ENCODE measurements at places on chromosomes 5 and 9. TPM values are rescaled to one million over a fixed set of nuclear protein-coding genes. Genes with fewer than 3 reads are reported as not detected.

GRCh38 chr5:159507055-159507454 lies 176.8 kb upstream of the IL12B start:
- no peaks in the 10 kb centered on the region for H3K36me3 ChIP-seq
- no peak for DNase-seq
- no peaks in the 10 kb centered on the region for H3K4me1 ChIP-seq
- H3K27me3 ChIP-seq: no peaks in the 10 kb centered on the region

GRCh38 chr5:45171563-45171962 lies 362.8 kb downstream of the MRPS30 start:
- no peak overlapping the region for H3K4me3 ChIP-seq
- H3K27ac ChIP-seq: no peak overlapping the region
- DNase-seq: no peak

DNA sequence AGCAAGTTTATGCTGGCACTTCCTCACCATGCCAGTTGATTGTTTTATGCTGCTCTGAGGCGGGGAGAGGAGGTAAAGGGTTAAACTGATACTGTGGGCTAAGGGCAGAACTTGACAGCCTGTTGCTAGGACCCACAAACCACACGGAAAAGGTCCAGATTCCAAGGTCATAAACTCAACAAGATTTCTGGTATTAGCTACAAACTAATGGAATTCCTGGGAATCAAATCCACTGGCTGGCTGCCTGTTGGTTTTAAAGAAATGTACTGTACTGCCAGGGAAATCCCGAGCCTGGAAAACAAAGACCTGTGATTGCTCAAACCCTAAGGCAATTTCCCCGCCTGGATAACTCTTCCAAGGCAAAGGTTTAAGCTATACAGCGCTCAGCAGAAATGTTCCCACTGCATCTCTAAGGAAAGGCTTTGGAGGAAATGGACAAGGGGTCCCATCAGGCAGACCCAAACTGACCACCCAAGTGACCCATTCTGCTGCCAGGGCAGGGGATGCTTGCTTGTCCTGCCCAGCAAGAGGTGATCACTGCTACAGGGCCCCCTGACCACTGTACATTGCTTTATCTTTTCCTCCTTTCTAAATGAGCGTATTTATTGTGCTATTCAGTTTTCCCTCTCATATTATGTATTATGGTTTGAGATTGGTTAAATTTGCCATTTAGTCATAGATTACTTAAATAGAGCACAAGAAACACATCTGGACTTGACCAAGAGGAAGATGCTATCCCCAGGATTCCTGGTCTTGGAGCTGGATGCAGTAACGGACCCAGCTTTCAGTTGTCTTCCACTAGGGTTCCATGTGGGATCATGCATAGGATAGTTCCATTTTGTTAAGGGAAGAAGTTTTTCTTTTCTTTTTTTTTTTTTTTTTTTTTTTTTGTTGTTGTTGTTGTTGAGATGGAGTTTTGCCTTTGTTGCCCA lies 124.3 kb downstream of the SUSD1 start:
- no peak overlapping the region for H3K27ac ChIP-seq
- H3K4me3 ChIP-seq: no peak overlapping the region
- peaks cover 14% of the 10 kb centered on the region for H3K36me3 ChIP-seq
- DNase-seq: no peak
- H3K27me3 ChIP-seq: no peaks in the 10 kb centered on the region
- H3K4me1 ChIP-seq: peaks cover 8% of the 10 kb centered on the region

GRCh38 chr5:98248949-98249348 lies 524.5 kb upstream of the RGMB start:
- no peaks in the 10 kb centered on the region for H3K4me1 ChIP-seq
- H3K27ac ChIP-seq: no peak overlapping the region
- no peak for DNase-seq

GRCh38 chr5:6752236-6752635 lies 39.0 kb downstream of the TENT4A start:
- no peak for DNase-seq
- no peak overlapping the region for H3K4me3 ChIP-seq

DNA sequence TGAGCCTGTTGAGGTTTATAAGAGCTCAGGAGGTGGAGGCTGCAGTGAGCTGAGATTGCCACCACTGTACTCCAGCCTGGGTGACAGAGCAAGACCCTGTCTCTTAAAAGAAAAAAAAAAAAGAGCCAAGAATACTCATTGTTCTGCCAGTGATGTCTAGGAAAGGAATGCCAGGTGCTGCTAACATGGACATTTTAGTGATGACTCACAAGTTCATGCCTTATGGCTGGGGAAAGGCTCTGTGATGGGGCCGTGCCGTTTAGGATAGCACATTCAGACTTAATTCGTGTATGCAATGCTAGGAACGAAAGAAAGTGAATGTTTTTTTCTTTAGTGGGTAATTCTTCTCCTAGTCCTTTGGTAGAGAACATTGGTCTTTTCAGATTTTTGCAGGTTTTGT lies 134.2 kb downstream of the ARHGAP26 start:
- no peak overlapping the region for H3K27ac ChIP-seq
- H3K27me3 ChIP-seq: no peaks in the 10 kb centered on the region
- no peak overlapping the region for H3K4me3 ChIP-seq
- DNase-seq: no peak
- no peaks in the 10 kb centered on the region for H3K4me1 ChIP-seq

- H3K4me3 ChIP-seq: no peak overlapping the region
- no peak overlapping the region for H3K27ac ChIP-seq
- no peaks in the 10 kb centered on the region for H3K4me1 ChIP-seq
- peaks cover 38% of the 10 kb centered on the region for H3K36me3 ChIP-seq
Measured at GRCh38 chr9:5073701-5074100, 88.6 kb downstream of the JAK2 start.

GRCh38 chr5:95533761-95534160 lies 21.0 kb downstream of the SKIC3 start:
- peaks cover 16% of the 10 kb centered on the region for H3K4me1 ChIP-seq
- DNase-seq: no peak
- H3K4me3 ChIP-seq: no peak overlapping the region

- H3K27me3 ChIP-seq: peaks cover 16% of the 10 kb centered on the region
- H3K4me3 ChIP-seq: no peak overlapping the region
- no peaks in the 10 kb centered on the region for H3K36me3 ChIP-seq
- no peaks in the 10 kb centered on the region for H3K4me1 ChIP-seq
- no peak overlapping the region for H3K27ac ChIP-seq
- no peak for DNase-seq
Measured at GRCh38 chr9:134851020-134851419, 29.6 kb upstream of the FCN2 start.

GRCh38 chr5:116880150-116880549 lies 305.5 kb upstream of the SEMA6A start:
- H3K27ac ChIP-seq: no peak overlapping the region
- H3K27me3 ChIP-seq: peaks cover 3% of the 10 kb centered on the region
- no peak overlapping the region for H3K4me3 ChIP-seq
- H3K4me1 ChIP-seq: no peaks in the 10 kb centered on the region
- no peak for DNase-seq
- H3K36me3 ChIP-seq: no peaks in the 10 kb centered on the region

GRCh38 chr9:36900136-36900855 lies 133.8 kb downstream of the PAX5 start:
- H3K36me3 ChIP-seq: no peaks in the 10 kb centered on the region
- no peak for DNase-seq
- no peak overlapping the region for H3K27ac ChIP-seq
- H3K4me1 ChIP-seq: no peaks in the 10 kb centered on the region

GRCh38 chr5:139004374-139005307 lies 129.5 kb upstream of the LRRTM2 start:
- no peak for DNase-seq
- H3K27ac ChIP-seq: no peak overlapping the region
- H3K36me3 ChIP-seq: peaks cover 6% of the 10 kb centered on the region
- H3K4me1 ChIP-seq: no peaks in the 10 kb centered on the region
- no peaks in the 10 kb centered on the region for H3K27me3 ChIP-seq

DNA sequence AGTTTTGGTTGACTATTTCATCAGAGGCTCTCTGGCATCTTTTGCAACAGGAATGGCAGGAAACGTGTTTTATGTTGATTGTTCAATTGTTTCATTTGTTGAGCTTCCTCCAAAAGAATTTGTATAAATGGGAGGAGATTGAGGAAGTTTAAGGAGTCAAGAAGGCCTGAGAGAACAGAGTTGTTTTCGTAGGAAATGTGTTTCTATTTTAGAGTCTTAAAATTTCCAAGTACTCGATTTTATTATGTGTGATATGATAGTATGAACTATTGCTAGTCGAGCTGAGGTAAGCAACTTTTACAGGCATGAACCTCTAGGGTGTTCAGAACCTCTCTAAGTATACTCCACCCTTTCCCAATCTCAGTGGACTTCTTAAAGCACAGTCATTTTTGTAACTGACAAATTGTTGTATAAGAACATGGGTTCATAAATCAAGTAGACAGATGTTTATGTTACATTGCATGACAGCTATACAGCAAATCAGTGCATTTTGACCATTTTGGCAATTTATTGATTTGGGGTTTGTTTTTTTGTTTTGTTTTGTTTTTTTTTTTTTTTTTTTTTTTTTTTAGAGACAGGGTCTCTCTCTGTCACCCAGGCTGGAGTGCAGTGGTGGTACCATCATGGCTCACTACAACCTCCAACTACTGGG lies 47.4 kb downstream of the POLK start:
- peaks cover 67% of the 10 kb centered on the region for H3K36me3 ChIP-seq
- H3K27ac ChIP-seq: no peak overlapping the region

- H3K27me3 ChIP-seq: peaks cover 1% of the 10 kb centered on the region
- no peak for DNase-seq
- H3K27ac ChIP-seq: no peak overlapping the region
- no peaks in the 10 kb centered on the region for H3K36me3 ChIP-seq
- H3K4me1 ChIP-seq: no peaks in the 10 kb centered on the region
Measured at GRCh38 chr5:59864718-59865117, 28.8 kb downstream of the PDE4D start.

DNA sequence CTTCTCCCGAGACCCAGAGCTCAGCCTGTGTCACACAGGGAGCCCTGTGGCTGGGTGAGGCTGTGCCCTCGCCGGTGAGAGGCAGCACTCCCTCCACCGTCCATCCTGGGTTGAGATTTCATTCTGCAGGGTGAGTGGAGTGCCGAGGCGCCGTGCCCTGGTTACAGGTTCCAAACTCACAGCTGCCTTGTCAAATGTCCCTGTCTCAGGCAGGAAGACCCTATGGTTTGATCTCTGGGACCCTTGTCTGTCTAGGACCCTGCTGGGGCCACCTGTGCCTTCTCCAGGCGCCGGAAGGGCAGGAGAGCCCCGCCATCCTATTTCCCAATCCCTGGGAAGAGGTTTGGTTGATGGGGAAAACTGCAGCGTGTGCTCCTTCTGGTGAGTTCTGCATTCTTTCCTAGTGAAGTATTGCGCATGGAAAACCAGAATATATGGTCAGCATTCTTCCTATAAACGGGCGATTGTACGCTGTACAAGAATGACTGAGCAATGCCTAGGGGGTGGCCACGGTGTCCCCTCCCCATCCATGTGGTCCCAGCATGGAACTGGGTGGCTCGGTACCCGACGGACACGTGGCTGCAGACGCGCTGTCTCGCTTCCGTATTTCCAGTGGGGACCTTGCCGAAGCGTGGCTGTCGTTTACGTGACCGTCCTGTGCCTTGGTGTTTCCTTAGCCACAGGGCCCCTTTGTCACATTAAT lies 95.9 kb upstream of the COL5A1 start:
- no peaks in the 10 kb centered on the region for H3K36me3 ChIP-seq
- H3K27me3 ChIP-seq: no peaks in the 10 kb centered on the region
- no peaks in the 10 kb centered on the region for H3K4me1 ChIP-seq
- no peak for DNase-seq
- H3K27ac ChIP-seq: no peak overlapping the region

- H3K4me1 ChIP-seq: no peaks in the 10 kb centered on the region
- H3K27ac ChIP-seq: no peak overlapping the region
- H3K4me3 ChIP-seq: no peak overlapping the region
- no peak for DNase-seq
- H3K36me3 ChIP-seq: no peaks in the 10 kb centered on the region
Measured at GRCh38 chr9:121331992-121332685, 37.9 kb downstream of the STOM start.

DNA sequence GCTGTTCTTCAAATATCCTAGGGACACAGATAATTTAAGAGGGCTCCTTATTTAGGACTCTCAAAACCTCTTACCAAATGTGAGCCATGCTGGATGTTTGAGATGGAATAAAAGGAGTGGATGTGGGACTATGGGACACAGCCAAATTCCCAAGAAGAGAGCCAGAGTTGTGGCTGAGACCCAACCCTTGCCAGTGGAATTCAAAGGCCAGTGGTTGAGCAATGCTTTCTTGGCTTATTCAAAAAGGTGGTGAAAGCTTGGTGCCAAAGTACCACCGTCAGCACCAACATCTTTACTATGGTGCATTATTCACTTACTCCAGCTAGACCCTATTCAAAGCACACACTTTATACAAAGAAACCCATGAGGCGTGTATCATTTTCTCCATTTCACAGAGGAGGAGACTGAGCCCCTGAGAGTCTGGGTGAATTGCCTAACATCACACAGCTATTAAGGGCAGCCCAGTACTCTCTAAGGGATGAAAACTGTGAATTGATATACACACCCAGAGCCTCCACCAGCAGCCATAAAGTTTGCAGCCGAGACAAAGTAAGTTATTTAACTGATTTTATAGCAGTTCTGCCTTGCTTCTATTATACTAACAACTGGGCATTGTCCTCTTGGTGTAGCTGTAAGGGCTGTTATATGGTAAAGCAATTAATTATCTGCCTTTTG lies 391.7 kb downstream of the ACTL7B start:
- H3K27ac ChIP-seq: no peak overlapping the region
- no peak overlapping the region for H3K4me3 ChIP-seq
- no peaks in the 10 kb centered on the region for H3K4me1 ChIP-seq
- no peaks in the 10 kb centered on the region for H3K36me3 ChIP-seq
- no peaks in the 10 kb centered on the region for H3K27me3 ChIP-seq

GRCh38 chr5:58407042-58407719 lies 52.7 kb downstream of the PLK2 start:
- peaks cover 8% of the 10 kb centered on the region for H3K27me3 ChIP-seq
- DNase-seq: no peak
- H3K27ac ChIP-seq: no peak overlapping the region
- no peak overlapping the region for H3K4me3 ChIP-seq
- H3K36me3 ChIP-seq: no peaks in the 10 kb centered on the region
- H3K4me1 ChIP-seq: no peaks in the 10 kb centered on the region

DNA sequence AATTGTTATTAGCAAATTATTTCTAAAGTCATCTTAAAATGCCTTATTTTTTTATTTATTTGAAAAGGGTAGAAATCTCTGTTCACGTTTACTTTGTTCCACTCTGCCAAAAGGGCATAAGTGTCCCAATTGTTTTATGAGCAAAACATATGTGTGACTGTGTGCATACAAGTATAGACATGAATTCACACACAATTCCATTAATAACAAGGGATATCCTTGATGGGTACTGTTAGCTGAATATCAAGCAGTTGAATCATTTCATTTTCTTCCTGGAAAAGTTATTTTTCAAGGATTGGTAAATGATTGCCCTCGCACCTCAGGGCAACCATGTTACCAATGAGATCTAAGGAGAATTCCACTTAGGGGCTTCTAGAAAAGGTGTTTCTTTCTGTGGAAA lies 92.1 kb upstream of the TAF11L2 start:
- DNase-seq: no peak
- H3K27me3 ChIP-seq: no peaks in the 10 kb centered on the region
- H3K4me3 ChIP-seq: no peak overlapping the region
- no peak overlapping the region for H3K27ac ChIP-seq
- H3K4me1 ChIP-seq: no peaks in the 10 kb centered on the region

Gene ANKRD34B
- total RNA-seq: not detected

Gene SPATA31A3
- total RNA-seq: not detected

Gene GABRA1
- total RNA-seq: not detected

Gene BHMT2
- not detected for total RNA-seq

Gene REEP2
- total RNA-seq: 6.1 TPM

Gene CSF1R
- 0.78 TPM for total RNA-seq

Gene RFESD
- total RNA-seq: 8.8 TPM

Measured in activated CD4-positive, alpha-beta memory T cell treated with anti-CD3 and anti-CD28 coated beads for 36 hours (primary cell).